ENCODE measurements at places on chromosomes 12 and 14. TPM values are rescaled to one million over a fixed set of nuclear protein-coding genes. Genes with fewer than 3 reads are reported as not detected.

The PPM1H gene
- total RNA-seq: 76.8 TPM

The GPR137C gene
- total RNA-seq: 0.31 TPM

The TEX22 gene
- total RNA-seq: 0.36 TPM

The HELB gene
- total RNA-seq: 5.1 TPM

The PTPRO gene
- total RNA-seq: not detected

The TAS2R42 gene
- not detected for total RNA-seq

The PIK3C2G gene
- total RNA-seq: not detected

Measured in melanocyte of skin (primary cell).